ENCODE measurements at places on chromosomes 12 and 14. TPM values are rescaled to one million over a fixed set of nuclear protein-coding genes. Genes with fewer than 3 reads are reported as not detected.

DNA sequence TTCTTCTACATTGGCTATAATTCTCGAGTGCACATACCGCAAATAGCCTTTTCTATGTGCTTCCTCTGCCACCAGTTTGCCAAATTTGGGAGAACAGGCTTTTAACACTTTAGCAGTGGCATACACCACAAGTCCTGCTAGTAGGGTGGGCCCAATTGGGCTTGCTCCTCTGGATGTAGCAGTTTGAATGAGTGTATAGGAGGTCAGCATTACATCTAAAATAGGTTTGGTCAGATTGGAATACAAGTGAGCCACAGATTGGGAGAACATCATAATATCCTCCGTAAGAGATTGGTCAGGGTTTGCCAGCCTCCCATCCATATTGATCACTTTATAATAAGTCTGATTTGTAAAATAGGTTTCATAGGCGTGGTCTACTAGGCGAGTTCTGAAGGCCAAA is 902 bp downstream of the ABCD2 start:
- no peak overlapping the region for H3K4me3 ChIP-seq
- peaks cover 2% of the 10 kb centered on the region for H3K4me1 ChIP-seq
- no peaks in the 10 kb centered on the region for H3K27me3 ChIP-seq

GRCh38 chr14:54501480-54501879 is 8.2 kb upstream of the CGRRF1 start:
- H3K4me3 ChIP-seq: no peak overlapping the region
- no peaks in the 10 kb centered on the region for H3K4me1 ChIP-seq
- no peak overlapping the region for H3K27ac ChIP-seq
- no peaks in the 10 kb centered on the region for H3K36me3 ChIP-seq

- no peak overlapping the region for H3K27ac ChIP-seq
- no peaks in the 10 kb centered on the region for H3K4me1 ChIP-seq
- DNase-seq: peak; percentile 24
- no peak overlapping the region for H3K4me3 ChIP-seq
- no peaks in the 10 kb centered on the region for H3K36me3 ChIP-seq
Observed at GRCh38 chr14:104293231-104293841, 154.9 kb downstream of the KIF26A start.

GRCh38 chr12:82325540-82326336 is 32.4 kb downstream of the CCDC59 start:
- no peak overlapping the region for H3K4me3 ChIP-seq
- H3K27me3 ChIP-seq: no peaks in the 10 kb centered on the region
- no peaks in the 10 kb centered on the region for H3K36me3 ChIP-seq
- DNase-seq: no peak

- no peak for DNase-seq
- H3K36me3 ChIP-seq: no peaks in the 10 kb centered on the region
- H3K4me1 ChIP-seq: no peaks in the 10 kb centered on the region
- no peak overlapping the region for H3K4me3 ChIP-seq
Observed at GRCh38 chr12:85834378-85834777, 1.8 kb downstream of the RASSF9 start.

- DNase-seq: no peak
- no peaks in the 10 kb centered on the region for H3K36me3 ChIP-seq
- no peak overlapping the region for H3K27ac ChIP-seq
- H3K27me3 ChIP-seq: no peaks in the 10 kb centered on the region
Observed at GRCh38 chr12:56385873-56386272, 23.2 kb upstream of the APOF start.

PLXNC1 gene
- 7.5 TPM for total RNA-seq

NFKBIA gene
- 126 TPM for total RNA-seq
